ENCODE measurements at places on chromosomes 12 and 14.

DNA sequence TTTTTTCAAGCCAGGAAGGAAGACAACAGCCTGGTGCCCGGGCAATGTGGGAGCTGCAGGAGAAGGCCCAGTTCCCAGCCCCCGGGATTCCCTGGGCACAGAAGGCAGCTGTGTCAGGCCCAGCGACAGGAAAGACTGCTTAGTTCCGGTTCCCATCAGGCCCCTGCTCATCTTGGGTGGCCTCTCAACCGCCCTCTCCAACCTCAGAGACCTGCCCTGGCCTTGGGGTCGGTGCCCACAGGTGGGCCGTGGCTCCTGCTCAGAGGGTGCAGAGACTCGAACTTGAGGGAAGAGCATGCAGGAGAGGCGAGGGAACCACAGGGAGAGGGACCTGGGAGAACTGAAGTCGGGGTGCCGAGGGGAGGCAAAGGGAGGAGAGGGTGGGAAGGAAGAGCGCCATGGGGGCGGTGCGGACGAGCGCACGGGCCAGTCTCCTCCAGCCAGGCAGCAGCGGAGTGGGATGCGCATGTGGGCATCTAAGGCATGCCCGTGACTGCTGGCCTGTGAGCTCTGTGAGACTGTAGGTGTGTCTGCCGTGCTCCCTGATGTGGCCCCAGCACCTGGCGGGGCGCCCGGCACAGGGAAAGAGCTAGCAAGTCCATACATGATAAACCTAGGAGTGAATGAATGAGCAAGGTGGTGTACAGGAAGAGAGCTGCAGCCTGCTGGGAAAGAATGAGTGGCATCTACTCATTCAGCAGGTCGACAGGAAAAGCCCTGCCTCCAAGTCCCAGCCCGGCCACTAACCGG is 42.7 kb downstream of the SSH1 start:
- peak; percentile 24 for DNase-seq

GRCh38 chr14:82313889-82314288 is 780.2 kb upstream of the SEL1L start:
- DNase-seq, result peak; percentile 25

- DNase-seq, result no peak
Measured at GRCh38 chr12:92546635-92547348, 156.0 kb upstream of the PLEKHG7 start.

DNA sequence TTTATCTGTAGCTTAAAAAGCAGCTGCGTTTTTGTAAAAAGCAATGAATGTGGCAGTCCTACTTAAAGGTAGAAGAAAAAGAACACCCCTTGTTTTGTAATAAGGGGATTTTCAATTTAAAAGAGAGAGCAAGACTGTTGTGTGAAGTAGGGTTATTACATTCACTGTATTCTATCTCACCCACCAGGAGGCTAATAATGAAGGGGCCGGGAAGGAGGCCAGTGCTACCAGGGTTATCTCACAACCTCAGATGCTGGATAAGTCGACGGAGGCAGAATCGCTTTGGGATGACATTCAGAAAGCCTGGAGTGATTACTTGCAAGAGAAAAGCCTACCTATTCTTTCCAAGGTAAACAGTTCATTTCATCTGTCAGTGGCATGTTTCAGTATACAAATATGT is 97.7 kb downstream of the RMST start:
- no peak for DNase-seq

- DNase-seq, result peak; percentile 44
Measured at GRCh38 chr14:69535230-69535848, 39.3 kb downstream of the CCDC177 start.

DNA sequence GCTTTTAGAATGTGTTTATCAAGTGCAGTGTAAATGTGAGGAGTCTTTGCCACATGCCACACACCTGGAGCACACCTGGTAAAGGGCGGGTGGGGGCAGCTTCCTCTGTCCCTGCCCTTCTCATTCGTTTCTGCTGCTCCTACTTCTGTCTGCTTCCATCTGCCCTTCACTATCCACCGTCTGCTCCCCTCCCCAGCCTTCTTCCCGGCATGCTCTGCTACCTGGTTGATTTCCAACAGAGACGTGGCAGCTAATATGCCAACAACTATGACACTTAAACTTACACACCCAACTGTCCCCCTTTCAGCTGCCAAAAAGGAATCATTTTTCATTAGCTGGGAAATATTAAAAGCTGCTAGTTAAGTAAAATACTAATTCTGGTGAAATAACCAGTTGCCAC is 9.1 kb upstream of the CARMIL3 start:
- no peak for DNase-seq

DNA sequence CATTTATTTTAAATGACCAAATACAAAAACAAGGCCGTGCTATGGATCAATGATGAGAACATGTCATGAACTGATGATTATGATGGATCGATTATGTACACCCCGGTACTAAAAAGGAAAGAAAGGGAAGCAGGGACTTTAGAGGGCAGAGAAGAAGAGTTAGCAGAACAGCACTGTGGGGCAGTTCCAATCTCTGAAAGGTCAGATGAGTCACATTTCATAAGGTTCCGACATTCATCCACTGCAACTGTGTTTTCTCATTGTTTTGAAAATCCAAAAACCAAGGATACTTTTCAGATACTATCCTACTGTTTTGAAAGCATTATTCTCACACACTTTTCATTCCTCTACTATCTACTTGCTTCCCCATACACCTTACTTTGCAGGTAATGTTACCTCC is 169.3 kb downstream of the STXBP6 start:
- no peak for DNase-seq
